Kidney capillary endothelial cell (primary cell): ENCODE measurements at places on chromosomes 7 and 10.

DNA sequence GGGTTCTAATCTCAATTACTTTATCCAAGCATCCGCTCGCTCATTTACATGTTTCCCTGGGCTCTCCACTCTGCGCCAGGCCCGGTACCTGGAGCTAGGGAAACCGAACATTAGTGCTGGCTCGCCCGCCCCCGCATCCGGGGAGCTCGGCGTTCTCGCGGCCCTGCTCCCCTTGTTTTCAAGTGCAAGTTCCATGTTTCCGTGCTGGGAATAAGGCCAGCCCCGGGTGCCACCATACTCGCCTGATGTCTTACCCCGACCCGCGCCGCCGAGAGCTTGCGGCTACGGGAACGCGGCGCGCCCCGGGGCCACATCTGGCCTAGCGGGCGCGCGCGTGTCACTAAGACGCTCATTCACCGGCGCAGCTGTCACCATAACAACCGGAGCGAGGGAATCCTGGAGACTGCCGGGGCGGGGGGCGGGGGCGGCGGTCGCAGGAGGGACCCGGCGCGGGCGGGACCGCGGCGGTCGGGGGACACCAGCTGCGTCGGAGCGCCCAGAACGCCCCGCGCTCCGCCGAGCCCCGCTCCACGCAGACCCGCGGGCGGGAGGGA is at the start of gene NEURL1:
Gene NEURL1 (plus strand): TSS at position 344 of the 554 bp plus-strand sequence. CDS start 683 bp downstream, outside the sequence.
- no peak for DNase-seq

- peak; percentile 95 for DNase-seq
These were observed 15.5 kb downstream of the ZMIZ1 start for GRCh38 chr10:79084012-79084971.

- no peak for DNase-seq
These were observed 545.5 kb downstream of the TCERG1L start for GRCh38 chr10:130766071-130766470.

- no peak for DNase-seq
These were observed 234.0 kb downstream of the BICC1 start for GRCh38 chr10:58746474-58747185.

DNA sequence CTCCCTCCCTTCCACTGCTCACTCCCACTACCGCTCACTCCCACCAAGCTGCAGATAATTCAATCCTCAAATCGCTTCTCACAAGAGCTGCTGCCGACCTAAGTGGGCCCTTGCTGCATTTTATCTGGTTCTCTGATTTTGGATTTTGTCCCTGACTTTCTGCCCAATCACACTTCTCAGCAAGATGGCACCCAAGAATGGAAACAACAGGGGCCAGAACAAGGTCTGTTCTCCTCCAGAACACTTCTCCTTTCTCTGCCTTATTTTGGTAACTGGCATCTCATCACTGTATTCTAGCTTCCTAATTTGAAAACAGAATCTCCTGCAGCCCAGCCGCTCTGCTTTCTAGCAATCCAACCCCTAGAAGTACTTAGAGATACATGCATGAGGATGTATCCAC is 172.8 kb downstream of the GRID1 start:
- DNase-seq: no peak

DNA sequence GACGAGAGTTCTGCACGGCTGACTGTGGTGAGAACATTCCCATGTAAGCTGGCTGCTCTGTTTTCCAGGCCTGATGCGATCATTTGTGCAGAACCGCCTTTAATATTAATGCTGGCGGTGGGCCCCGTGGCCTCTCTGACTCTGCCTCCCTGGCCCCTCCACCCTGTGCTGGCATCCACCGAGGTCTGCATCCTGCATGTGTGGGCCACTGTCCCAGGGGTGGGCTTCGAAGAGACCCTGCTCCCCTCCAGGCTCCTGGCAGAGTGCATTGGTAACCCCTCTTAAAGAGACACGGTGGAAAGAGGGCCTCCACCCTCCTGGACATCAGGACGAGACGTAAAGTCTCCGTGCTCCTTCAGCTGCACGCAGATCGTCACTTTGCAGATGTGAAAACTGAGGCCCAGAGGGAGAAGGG is 67.3 kb upstream of the FAM20C start:
- no peak for DNase-seq

- peak; percentile 19 for DNase-seq
These were observed 131.9 kb downstream of the CALCR start for GRCh38 chr7:93442478-93443224.

GRCh38 chr10:112689327-112690072 is 242.5 kb downstream of the VTI1A start:
- DNase-seq: no peak

- DNase-seq: no peak
These were observed 8.1 kb downstream of the SEMA3D start for GRCh38 chr7:85178531-85179298.

DNA sequence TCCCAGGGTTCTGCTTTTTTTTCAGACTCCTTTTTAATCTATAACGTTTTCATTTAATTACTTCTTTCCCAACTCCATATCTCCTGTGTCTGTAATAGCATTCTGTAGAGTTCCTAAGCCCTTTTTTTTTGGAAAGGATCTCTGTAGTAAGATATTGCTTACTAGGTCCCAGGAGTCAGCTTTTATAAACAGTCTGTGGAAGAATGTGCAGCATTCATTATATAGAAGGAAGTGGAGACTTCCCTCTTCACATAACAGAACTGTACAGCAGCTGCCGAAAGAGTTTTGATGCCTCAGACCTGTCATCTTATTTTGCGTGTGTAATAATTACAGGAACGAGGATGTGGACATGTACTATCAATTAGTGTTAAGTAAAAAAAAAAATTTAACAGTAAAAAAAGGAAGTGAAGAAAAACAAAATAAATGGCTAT is 7.4 kb upstream of the STEAP4 start:
- DNase-seq: no peak

DNA sequence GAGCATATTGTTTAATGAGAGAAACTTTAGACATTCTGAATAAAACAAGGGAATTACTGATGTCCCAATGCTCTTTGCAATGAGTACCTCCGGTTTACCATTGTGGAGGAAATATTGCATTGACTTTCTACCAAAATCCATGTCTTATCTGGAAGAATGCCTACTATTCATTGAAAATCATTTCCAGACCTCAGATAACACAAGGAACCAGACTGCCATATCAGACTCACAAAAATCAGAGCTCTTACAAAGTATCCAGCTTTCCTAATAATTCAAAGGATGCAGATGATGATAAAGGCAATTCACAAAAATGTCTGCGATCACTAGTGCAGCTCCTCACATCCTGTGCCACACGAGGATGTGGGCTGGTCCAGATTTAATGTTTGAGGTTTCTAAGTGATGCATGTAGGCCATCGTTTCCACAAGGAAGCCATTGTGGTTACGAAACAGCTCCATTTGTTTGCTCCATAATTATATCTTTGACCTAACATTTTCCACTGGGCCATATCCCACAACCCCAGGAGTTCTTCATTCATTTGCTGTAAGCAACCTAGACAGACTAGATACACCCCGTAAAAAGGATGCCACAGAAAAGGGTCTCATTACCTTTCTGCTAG is 831.1 kb upstream of the C7orf33 start:
- DNase-seq: no peak

GRCh38 chr10:34506786-34507185 is 308.3 kb downstream of the PARD3 start:
- DNase-seq: no peak

DNA sequence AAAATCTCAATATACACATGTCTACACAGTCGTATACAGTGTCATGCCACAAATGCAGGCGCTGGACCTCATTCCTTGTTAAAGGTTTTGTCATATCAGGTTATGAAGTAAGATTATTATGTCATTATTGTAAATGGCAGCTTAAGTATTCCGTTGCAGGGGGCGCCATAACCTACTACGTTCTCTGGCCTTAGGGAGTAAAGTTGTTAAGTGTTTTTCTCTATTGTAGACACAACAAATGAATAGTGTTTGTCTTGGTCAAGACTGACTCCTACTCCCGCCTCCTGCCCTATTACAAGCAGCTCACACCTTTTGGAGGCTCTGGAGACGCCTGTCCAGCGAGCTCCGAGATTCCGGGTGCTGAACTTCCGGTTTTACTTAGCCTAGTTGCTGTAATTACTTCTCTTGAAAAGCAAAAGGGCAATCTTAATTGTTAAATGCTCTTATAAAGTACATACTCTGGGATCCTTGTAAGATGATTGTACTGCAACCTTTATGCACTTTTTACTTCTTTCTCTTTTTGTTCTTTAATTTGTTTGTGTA is 994 bp downstream of the GATAD1 start:
- peak; percentile 48 for DNase-seq

- no peak for DNase-seq
These were observed 10.4 kb downstream of the RBP4 start for GRCh38 chr10:93590638-93591037.

GRCh38 chr7:48424731-48425130 is 253.5 kb downstream of the ABCA13 start:
- peak; percentile 36 for DNase-seq

- no peak for DNase-seq
These were observed 138.6 kb upstream of the AKR1E2 start for GRCh38 chr10:4687397-4687796.

GRCh38 chr10:22314852-22315251 is 1.3 kb upstream of the COMMD3 start:
- DNase-seq: no peak

GRCh38 chr7:107622429-107622828 is 38.2 kb upstream of the SLC26A4 start:
- peak; percentile 68 for DNase-seq

GRCh38 chr7:31735991-31736982 is 49.3 kb downstream of the PPP1R17 start:
- peak; percentile 61 for DNase-seq

- no peak for DNase-seq
These were observed 15.0 kb upstream of the ZNF862 start for GRCh38 chr7:149823191-149823630.

DNA sequence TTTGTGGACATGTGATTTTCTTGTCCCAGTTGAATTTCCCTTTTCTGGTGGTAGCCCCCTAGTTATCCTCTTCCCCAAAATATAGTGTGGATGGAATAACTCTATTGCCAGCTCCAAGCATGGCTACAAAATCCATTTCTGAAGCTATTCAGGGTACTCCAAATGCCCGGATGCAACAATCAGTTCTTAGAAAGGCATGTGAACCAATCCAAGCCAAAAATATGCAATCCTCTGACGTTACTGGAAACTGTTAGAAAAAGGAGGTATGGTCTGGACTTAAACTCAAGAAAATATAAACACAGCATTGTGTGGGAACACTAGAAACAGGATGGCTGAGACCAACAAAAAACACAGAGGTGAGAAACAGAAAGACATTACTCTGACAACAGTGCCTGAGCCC is 347.0 kb downstream of the GPAM start:
- no peak for DNase-seq

GRCh38 chr7:47392241-47392759 is 189.6 kb downstream of the TNS3 start:
- no peak for DNase-seq

DNA sequence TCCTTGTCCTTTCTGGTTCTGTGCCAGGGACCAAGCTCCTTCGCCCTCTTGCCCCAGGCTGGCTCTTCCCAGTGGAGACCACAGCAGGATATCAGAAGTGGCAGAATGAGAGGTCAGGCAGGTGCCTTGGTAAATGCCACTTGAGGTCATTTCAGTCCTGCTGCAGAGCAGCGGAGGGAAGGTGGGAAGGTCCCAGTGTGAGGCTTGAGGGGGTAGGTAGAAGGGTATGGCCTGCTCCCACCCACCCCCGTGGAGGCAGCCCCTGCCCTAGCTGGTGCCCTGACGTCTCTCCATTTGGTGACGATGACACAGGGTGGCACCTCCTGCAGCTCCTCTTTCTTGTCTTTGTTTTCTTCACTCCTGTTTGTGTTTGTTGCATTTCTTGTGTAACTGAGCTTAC is 538.8 kb downstream of the TCERG1L start:
- no peak for DNase-seq

- no peak for DNase-seq
These were observed 27.4 kb upstream of the CAPZA2 start for GRCh38 chr7:116834815-116835504.

DNA sequence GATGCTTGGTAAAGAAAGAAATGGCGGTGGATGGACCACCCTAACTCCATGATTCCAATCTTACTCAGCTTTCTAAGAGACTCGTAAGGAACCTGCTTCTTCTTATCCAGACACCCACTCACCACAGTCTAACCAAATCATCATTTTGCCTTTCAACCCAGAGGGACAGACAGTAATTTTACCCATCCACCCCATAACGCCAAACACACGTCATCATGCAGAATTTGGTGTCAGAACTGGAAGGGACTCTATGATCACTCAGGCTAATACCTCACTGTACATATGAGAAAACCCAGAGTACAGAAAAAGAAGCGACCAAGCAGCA is 388 bp downstream of the ECD start:
- no peak for DNase-seq

DNA sequence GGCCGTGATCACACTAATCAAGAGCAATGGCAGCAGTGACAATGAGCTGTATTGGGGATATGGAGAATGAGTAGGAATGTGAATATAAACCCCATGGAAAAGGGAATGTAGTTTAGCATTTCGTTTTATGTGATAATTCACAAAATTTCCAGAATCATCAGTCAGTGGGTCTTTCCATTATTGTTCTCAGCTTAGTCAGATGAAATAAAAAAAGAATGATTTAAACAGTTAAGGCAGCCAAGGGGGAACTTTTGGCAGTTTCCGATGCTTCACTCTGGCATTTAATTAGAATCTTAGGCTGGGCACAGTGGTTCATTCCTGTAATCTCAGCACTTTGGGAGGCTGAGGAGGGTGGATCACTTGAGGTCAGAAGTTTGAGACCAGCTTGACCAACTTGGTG is 86.6 kb downstream of the PRTFDC1 start:
- DNase-seq: no peak

DNA sequence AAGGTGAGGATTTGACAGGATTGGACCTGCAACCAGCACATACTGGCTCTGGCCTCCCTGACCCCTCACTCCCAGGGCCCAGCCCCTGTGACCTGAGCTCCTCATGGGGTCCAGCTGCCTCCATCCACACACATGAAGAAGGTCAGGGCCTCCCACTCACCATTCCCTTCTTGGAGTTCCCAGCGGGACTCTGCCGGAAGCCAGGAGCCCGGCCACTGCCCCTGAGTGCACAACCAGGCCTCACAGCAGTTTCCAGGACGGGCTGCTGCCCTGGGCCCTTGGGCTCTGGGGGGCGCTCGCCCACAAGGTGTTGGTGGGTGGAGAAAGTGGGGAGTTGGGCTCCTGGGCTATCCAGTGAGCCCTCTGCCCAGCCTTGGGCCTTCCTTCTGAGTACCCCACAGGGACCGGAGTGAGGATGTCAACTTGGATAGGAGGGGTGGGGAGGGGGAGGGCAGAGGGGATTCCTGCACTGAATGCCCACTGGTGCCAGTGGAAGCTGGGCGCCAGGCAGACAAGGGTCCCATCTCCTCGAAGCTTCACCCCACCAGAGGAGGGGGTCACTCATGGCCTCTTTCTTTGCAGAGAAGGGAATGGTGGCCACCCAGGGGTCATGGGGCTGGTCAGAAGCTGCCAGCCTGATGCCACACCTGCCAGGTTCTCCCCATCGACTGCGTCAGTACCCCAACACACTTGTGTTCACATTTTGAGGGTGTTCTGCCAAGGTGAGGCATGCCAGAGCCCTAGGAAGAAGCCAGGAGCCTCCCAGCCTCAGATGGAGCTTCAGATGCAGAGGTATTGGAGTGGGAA is 115.3 kb downstream of the PTPN20 start:
- DNase-seq: no peak

- DNase-seq: no peak
These were observed 97.0 kb downstream of the BAMBI start for GRCh38 chr10:28774051-28774995.

GRCh38 chr10:104437226-104437625 is 83.6 kb downstream of the CFAP58 start:
- no peak for DNase-seq

GRCh38 chr10:120503689-120504088 is 46.7 kb downstream of the PLPP4 start:
- no peak for DNase-seq

GRCh38 chr7:64883113-64883905 is 19.8 kb upstream of the ZNF273 start:
- DNase-seq: no peak

GRCh38 chr7:4603843-4604231 is 78.3 kb upstream of the FOXK1 start:
- no peak for DNase-seq
